ENCODE measurements at places on chromosomes 12 and 14.

- no peak for DNase-seq
These were observed 29.0 kb downstream of the NFKBIA start for GRCh38 chr14:35375558-35376025.

- no peak for DNase-seq
These were observed 683.5 kb downstream of the RPL10L start for GRCh38 chr14:45968037-45968436.

GRCh38 chr12:81888106-81888740 lies 129.1 kb upstream of the PPFIA2 start:
- no peak for DNase-seq

DNA sequence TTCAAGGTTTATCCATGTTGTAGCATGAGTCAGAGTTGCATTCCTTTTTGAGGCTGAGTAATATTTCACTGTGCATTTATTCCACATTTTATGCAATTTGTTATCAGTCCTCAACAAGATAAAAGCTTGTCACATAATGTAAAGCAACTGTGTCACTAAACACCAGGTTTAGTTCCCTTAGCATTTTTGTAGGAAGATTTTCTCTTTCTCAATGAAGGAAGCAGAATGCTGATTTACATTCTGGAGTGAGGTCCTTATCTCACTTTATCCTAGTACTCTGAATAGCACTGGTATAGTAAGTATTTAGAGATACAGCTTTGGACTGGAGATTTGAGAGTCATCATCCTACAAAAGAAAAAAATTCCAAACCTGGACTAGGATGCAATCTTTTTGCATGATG lies 9.8 kb upstream of the EXD2 start:
- no peak for DNase-seq

DNA sequence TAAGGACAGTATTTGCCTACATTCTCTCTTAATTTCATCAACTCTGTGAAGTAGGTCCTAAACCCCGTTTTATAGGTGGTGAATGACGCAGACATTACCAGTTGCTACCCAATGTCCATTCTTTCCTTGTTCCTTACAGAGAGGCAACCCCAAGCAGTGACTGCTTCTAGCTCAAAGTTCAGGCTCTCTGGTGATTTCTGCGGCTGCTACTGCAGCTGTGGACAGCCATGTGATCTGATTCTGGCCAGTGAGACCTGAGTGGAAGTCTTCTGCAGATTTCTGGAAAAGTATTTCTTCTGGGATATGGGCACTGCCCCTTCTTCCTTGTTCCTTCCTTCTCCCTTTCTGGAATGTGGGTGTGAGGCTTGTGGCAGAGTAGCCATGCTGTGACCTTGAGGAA lies 82.9 kb downstream of the ARF6 start:
- DNase-seq = no peak

GRCh38 chr12:19739195-19739776 lies 300.0 kb downstream of the AEBP2 start:
- DNase-seq = peak; percentile 32

GRCh38 chr12:4786795-4787194 lies 66.6 kb downstream of the GALNT8 start:
- DNase-seq = no peak

DNA sequence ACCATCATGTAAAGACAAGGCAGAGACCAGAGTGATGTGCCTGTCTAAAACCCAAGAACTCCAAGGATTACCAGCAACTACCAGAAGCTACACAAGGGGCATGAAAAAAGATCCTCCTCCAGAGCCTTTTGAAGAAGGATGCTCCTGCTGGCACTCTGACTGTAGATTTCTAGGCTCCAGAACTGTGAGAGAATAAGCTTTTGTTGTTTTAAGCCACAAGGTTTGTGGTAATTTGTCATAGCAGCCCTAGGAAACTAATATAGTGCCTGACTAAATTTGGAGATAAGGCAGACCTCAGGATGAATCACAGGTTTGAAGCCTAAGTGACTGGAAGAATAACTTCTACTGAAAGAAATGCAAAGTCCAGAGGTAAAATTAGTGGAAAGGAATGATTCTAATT lies 132.9 kb downstream of the CEP83 start:
- peak; percentile 4 for DNase-seq

- no peak for DNase-seq
These were observed 43.0 kb downstream of the SERPINA3 start for GRCh38 chr14:94655169-94655710.

GRCh38 chr12:100027671-100028070 lies 42.9 kb upstream of the ANKS1B start:
- DNase-seq = no peak

Measured in HFF-Myc (cell line).